ENCODE measurements at places on chromosomes 7 and 10.

- DNase-seq: no peak
Measured at GRCh38 chr10:61944410-61945147, 43.1 kb downstream of the ARID5B start.

DNA sequence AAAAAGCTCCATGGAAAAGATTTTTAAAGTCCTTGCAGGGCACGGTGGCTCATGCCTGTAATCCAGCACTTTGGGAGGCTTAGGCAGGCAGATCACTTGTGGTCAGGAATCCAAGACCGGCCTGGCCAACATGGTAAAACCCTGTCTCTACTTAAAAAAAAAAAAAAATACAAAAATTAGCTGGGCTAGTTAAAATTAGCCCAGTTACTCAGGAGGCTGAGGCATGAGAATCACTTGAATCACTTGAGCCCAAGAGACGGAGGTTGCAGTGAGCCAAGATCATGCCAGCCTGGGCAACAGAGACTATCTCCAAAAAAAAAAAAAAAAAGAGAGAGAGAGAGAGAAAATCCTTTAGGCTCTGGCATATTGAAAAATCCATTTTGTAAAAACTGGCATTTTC is 61.9 kb downstream of the CCDC6 start:
- DNase-seq: no peak

DNA sequence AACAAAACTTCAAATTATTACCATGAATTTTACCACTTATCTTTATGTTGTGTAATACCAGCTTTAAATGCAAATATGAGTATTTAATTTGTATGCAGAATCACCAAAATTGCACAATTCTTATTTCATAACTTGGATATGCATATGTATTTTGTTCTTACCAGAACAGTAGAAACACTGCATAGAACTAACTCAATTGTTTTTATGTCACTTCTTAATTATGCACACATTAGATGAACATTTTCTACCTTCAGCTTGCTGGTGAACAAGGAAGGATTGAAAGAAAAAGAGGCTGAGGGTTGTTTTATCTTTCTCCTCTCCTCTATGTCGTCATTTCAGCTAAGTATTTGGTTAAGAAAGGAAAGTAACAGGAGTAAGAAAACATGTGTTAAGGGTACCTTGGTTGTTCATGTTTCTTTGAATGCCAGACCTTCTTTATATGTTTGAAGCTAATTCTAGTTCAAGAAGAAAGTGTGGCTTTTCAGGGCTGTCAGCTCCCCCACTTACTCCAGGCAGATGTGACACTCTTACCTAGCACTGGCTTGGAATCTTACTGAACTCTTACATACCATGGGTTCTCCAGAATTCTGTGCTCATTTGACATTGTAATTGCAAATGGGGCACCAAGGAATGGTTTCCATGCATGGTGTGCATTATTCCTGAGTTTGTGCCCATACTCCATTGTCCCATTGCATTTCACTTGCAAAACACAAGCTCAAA is 148.5 kb downstream of the TSPAN12 start:
- DNase-seq: no peak

GRCh38 chr10:113144576-113144975 is 194.5 kb downstream of the TCF7L2 start:
- DNase-seq: no peak

- DNase-seq: no peak
Measured at GRCh38 chr7:56188823-56189346, 72.7 kb upstream of the NUPR2 start.

Measured in stimulated activated effector memory CD8-positive, alpha-beta T cell treated with anti-CD3 and anti-CD28 coated beads, Interleukin-12 subunit alpha, Interleukin-12 subunit beta, amount 100 ng/mL, for 72 hours (primary cell).